Stimulated activated CD4-positive, alpha-beta T cell treated with anti-CD3 and anti-CD28 coated beads, TNF-alpha, amount 100 ng/mL, for 1 hour (primary cell): ENCODE measurements at places on chromosomes 13 and 19.

DNA sequence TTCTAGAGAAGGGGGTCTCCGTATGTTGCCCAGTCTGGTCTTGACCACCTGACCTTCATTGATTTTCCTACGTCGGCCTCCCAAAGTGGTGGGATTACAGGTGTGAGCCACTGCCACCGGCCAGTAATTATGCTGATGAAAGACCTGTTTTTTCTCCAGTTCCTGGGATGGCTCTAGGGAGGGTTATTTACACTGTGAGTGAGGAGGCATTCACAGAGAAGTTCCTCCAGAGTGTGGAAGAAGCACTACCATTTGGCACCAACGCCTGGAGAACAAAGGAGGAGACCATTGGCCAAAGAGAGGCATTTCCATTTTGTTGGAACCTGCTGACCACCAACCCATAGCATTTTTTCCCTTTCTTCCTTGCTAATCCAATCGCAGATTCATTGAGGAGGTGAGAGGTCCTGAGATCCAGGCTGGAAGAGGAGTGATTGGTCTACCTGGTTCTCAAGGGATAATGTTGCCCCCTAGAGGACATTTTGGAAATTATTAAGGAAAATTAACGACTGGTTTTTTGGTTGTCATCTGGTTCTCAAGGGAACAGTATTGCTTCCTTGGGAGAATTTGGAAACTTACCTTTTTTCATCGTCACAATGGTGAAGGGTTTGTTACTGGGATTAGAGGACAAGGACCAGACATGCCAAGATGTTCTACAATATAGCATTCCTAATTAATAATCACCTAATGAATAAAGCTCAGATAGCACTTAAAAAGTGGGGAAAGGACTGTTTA, 5.5 kb upstream of the SAE1 start:
- DNase-seq: no peak

DNA sequence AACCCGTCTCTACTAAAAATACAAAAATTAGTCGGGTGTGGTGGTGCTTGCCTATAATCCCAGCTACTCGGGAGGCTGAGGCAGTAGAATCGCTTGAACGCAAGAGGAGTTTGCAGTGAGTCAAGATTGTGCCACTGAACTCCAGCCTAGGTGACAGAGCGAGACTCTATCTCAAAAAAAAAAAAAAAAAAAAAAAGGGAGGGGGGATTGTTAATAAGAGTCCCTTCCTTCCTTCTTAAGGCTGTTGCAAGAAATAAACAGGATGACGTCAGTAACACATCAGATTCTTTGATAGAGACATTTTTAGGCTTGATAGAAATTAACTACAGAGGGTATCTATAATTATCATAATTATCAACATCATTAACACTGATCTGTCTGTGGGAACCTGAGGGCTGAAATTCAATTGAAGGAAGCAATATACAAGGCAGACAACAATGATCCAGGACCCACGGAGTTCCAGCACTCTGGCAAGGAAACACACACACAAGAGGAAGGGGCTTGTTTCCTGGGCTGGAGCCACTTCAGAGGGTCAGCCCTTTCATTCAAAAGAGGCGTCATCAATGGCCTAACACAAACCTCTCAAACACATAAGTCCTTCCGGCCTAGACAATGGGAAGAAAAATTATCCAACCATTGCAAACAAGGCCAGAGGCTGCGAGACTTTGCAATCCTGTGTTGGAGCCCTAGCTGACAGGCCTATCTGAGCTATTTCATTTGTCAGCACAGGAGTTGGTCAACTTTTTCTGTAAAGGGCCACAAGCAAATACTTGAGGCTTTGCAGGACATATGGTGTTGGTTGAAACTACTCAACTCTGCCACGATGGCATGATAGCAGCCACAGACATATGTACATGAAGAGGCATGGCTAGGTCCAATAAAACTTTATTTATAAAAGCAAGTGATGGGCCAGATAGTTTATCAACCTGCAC, 105.2 kb downstream of the INSR start:
- no peak for DNase-seq

DNA sequence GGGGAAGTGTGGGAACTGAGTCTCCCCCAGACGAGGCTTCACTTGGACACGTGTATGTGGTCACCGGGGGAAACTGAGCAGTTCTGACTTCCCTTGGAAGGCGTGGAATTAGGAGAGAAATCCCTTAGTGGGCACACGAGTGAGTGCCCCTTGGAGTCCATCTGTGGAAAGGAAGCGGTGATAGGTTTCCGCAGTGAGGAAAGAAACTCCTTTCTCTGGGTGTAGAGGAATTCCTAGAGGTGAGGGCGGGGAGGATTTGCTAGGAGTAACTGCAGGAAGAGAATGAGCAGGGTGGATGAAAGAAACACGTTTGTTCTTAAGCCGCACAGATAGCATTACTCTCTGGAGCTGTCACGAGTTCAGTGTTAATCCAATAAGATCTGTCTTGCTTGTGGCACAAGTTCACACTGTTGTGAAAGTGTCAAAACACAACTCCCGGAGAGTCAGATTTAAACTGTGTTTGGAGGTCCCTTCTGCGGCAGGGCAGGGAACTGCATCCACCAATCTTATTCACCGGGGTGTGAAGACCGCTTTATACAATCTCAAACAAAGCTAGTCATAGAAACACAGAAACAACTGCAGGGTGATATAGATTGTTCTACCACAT, 1.2 kb downstream of the KL start:
- DNase-seq: no peak

- no peak for DNase-seq
These were observed 30.8 kb downstream of the CBY2 start for GRCh38 chr13:45732916-45733315.

DNA sequence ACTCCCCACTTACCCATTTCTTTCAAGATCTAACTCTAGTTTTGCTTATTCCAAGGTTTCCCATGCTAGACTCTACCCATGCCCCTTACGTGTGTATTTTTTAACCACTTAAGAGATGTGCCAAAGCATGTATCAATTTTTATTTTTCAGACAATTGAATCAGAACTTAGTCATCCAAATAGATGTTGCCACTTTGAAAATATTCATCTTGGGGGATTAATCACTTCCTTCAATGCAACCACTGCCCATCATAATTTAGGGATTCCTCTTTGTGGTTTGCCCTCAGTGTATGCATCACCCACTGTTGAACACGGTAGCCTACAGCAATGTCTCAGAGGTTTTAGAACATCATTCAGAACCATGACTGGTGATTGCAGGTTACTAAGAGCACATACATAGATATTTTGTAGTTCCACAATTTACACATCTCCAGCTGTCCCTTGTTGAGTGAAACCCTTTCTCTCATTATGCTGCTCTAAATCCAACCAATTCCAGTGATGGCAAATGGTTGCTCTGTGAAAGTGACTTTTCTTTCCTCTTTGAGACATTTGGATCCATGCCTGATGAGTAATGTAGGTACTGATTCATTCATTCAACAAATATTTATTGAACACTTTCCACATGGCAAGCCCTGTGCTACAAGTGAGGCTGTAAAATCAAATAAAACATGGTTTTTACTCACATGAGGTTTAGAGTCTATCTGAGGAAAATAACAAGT, 60.6 kb upstream of the SERP2 start:
- no peak for DNase-seq

- DNase-seq: peak; percentile 60
These were observed 5.7 kb upstream of the NFIC start for GRCh38 chr19:3360421-3361383.

DNA sequence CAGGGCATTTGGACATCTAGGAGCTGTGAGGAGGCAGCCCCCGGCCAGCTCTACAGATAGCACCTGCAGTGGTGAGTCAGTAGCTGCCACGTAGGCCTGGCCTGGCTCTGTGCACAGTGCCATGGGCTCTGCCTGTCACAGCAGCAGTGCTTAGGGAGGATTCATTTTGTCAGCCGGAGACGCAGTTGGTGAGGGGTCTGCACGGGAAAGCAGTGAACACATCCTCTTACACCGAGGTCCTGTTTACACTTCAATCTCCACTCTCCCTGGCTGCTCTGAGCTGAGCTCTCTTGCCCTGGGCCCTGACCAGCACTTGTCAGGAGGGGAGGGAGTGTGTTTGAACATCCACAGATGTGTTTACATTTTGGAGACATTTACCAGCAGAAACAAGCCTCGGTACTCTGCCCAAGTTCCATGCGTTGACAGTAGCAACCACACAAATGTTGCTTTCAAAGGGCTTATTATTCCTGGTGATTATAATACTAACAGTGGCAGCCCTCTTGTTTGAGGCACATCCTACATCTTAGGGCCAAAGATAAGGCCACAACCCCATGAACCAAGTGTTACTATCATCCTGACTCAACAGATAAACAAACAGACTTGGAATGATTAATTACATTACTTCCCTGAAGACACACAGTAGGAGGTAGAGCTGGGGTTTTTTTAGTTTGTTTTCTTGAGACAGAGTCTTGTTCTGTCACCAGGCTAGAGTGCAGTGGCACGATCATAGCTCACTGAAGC, 148.9 kb downstream of the USP12 start:
- no peak for DNase-seq

- peak; percentile 64 for DNase-seq
These were observed 8.8 kb downstream of the ALOX5AP start for GRCh38 chr13:30744056-30744680.

- DNase-seq: no peak
These were observed 28.1 kb upstream of the WDR18 start for GRCh38 chr19:955803-956765.

DNA sequence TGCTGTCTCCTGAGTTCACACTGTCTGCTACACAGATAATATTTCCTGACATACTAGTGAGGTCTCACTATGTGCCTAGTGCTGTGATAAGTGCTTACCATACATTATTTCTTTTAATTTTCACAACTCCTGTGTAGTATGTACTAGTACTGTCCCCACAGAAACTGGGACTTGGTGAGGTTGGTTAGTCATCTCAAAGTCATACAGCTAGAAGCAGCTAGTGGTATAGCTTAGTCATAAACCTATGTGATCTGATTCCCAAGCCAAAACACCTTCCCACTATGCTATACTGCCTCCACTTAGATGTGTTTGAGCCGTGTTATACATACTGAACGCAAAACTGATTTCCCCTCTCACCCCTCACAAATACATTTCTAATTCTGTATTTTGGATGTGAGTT, 10.5 kb downstream of the MTMR6 start:
- no peak for DNase-seq

- DNase-seq: no peak
These were observed 11.6 kb upstream of the ASF1B start for GRCh38 chr19:14147797-14148605.

DNA sequence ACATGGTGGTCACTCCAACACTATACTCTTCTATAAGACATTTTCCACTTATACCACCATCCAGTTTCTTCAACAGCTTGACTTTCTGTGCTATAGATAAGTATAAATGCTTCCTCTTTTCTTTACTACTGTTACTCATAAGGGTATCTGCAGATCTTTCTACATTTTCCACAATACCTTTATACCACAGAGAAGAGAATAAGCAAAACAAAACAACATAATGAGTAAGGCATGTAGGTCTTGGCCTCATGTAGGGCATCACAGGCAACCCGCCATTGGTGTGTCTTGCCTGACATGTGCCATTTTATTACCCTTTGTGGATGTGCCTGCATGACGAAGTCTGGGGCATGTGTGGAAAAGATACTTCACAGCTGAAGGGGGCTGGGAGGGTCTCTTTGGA, 265.3 kb upstream of the STARD13 start:
- DNase-seq: no peak

GRCh38 chr13:20057963-20058362, 99.4 kb downstream of the ZMYM2 start:
- no peak for DNase-seq

DNA sequence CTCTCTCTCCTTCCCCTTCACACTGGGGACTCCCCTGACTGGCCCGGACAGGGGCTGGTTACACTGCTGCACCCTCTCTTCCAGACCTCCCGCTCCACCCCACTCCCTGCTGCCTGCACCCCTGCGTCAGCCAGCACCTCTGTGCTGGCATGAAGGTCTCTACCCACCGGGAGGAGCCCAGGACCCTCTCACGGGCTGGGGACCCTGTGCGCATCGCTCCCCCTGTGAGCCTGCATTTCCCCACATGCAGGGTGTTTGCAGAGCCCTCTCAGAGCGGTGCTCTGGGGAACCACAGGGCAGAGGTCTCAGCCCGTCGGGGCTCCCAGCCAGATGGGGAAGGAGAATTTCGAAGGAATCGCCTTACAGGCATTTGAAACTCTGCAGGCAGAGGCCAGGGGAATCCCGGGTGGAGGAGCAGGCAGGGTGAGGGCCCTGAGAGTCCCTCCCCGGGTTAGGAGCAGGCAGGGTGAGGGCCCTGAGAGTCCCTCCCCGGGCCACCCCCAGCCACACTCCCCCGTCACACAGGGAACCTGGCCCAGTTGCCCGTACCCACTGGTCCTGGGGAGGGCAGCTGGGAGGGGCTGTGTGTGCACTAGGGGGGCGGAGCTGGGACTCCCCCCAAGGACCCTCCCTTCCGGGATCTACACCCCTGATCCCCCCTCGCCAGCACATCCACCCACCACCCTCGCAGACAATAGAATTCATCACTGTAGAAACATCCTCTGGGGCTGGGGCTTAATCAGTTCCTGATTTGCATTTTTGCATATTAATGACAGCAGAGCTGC, 16.3 kb upstream of the TCF3 start:
- no peak for DNase-seq

DNA sequence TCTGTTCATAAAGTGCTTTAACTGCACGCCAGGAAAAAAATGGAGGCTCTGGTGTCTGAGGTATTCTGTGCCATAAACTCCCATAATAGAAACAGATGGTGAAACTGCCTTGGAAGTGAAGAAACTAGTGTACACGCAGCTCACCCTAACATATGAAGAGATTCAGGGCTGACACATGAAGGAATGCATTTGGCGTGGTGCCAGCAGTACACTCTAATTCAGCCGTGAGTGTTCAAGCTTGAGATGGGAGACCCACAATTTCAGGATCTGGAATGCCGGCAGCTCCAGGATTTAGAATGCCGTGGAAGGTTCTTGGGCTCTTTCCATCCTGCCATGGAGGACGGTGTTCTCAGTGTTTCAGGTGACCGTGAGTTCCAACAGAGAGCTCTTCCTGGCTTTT, 478.4 kb downstream of the TSHZ3 start:
- DNase-seq: no peak

DNA sequence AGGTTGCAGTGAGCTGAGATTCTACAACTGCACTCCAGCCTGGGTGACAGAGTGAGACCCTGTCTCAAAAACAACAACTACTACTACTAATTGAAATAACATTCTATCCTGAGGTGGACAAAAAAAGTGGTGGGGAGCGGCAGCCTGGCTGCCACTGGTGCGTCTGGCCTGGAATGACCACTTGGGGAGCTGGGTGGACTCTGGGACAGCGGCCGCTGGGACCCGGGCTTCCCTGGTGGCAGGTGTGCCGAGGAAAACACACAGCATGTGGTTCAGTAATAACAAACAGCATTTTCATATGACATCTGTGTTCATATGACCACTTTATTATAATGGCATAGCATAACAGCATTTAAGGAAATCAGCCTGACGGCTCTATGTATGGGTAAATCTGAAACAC, 33.9 kb downstream of the TFDP1 start:
- no peak for DNase-seq

- DNase-seq: no peak
These were observed 109.6 kb downstream of the ZAR1L start for GRCh38 chr13:32205431-32206096.
